M059J (cell line): ENCODE measurements at places on chromosomes 4 and X. TPM values are rescaled to one million over a fixed set of nuclear protein-coding genes. Genes with fewer than 3 reads are reported as not detected.

- DNase-seq: no peak
These were observed 25.9 kb downstream of the HAND2 start for GRCh38 chr4:173504181-173504503.

DNA sequence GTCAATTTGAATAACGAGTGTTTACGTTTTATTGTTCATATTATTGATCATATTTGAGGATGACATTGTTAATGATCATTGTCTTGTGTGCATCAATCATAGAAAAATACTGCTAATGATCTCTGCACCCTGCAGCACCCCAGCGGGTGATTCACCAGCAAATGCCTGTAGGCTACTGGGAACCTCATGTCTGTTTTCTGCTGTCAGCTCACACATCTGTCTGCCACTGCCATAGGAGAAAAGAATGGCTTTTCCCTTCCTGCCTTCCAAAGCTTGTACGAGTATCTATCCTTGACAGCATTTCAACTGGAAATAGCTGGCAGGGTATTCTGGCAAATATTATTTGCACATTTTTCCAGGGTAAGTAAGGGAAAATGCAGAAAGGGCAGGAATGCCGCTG is 272.1 kb upstream of the TRAM1L1 start:
- no peak for DNase-seq

GRCh38 chr4:74397748-74398426 is 32.9 kb downstream of the EREG start:
- peak; percentile 37 for DNase-seq

DNA sequence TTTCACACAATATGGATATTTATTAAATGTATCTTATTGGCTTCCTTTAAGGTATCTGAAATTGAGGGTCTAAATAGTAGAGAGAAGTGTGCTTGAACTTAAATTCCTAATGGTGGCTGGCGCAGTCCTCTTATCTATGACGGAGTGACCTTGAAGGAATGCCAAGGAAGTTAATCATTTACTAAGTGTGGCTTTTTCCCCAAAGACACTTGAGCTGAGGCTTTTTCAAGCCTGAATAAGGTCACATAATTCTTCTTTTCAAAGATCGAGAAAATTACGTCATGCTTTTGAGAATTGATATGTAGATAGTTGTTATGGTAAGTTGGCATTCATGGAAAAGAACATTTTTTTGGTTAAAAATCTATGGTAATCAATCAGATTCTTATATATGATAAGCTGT is 11.7 kb upstream of the PRPS2 start:
- DNase-seq: peak; percentile 53

Gene PLK4
- 13.8 and 18.6 TPM in 2 replicates for total RNA-seq

Gene TKTL1
- total RNA-seq: 0.22 TPM in 1 of 2 replicates, not detected in the other
